ENCODE measurements at places on chromosomes 13 and 19. TPM values are rescaled to one million over a fixed set of nuclear protein-coding genes. Genes with fewer than 3 reads are reported as not detected.

The ERF gene
- total RNA-seq: 52.0 TPM

The KIR3DL1 gene
- total RNA-seq: not detected

The RGL3 gene
- 1.6 TPM for total RNA-seq

The CDX2 gene
- total RNA-seq: not detected

The ADGRE1 gene
- not detected for total RNA-seq

The SULT2A1 gene
- total RNA-seq: not detected

The DAND5 gene
- total RNA-seq: 0.65 TPM

The GJB6 gene
- not detected for total RNA-seq

The PSMD8 gene
- 276 TPM for total RNA-seq

The PRTN3 gene
- total RNA-seq: not detected

The SARS2 gene
- total RNA-seq: 26.0 TPM

The ZNF808 gene
- total RNA-seq: 16.8 TPM

The IGFL4 gene
- not detected for total RNA-seq

The QPCTL gene
- 23.0 TPM for total RNA-seq

The PCDH20 gene
- total RNA-seq: 1.5 TPM

The ZNF135 gene
- total RNA-seq: 8.0 TPM

The ZNF841 gene
- total RNA-seq: 41.0 TPM

The EFNA2 gene
- not detected for total RNA-seq

The WDR88 gene
- not detected for total RNA-seq

The SERTAD1 gene
- 12.8 TPM for total RNA-seq

The APOC1 gene
- not detected for total RNA-seq

The TSSK6 gene
- 1.3 TPM for total RNA-seq

All from hair follicle dermal papilla cell (primary cell).